Central memory CD4-positive, alpha-beta T cell (primary cell): ENCODE measurements at places on chromosomes 5 and 9.

DNA sequence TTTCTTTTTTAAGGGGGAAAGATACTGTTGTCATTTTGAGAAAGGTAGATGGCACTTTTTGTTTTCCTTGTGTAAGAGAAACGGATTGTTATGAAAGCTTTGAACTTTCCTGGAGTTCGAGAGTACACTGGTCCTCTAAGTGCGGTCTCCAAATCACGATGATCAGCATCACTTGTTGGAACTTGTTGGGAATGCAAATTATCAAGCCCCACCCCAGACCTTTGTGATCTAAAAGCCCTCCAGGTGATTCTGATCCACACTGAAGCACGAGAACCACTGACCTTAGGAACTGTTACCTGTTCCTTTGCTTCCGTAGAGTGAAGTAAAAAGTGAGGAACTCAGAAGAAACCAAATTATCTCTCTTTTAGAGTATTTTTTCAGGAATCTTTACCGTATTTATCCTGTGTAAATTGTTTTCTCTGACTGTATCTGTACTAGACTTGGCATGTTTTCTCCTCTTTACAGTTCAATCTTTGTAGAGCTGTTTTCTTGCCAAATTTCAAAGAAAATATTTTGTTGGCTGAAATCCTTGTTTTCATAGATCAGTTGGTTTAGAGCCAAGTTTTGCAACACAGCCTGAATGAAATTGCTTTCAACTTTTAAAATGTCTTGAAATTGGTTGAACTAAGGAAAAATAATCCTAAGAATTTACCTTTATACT is 4.0 kb downstream of the MAT2B start:
- DNase-seq: no peak

GRCh38 chr5:76165711-76166374 is 82.7 kb downstream of the SV2C start:
- no peak for DNase-seq

DNA sequence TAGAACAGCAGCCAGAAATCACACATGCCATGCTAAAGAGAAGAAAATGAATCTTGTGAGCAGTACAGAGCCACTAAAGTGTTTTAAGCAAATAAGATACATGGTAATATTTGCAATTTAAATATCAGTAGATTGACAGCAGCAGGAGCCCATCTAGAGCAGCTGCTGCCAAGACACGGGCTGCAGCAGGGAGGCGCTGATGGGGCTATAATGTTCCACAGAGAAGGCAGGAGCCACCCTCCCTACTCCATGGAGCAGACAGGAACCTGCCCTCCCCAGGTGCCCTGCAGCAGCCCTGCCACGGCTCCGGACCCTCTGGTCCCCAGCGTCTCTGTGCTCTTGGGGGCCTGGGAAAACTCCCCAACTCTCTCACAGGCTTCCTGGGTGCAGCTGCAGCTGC is 224.1 kb upstream of the ISL1 start:
- no peak for DNase-seq

DNA sequence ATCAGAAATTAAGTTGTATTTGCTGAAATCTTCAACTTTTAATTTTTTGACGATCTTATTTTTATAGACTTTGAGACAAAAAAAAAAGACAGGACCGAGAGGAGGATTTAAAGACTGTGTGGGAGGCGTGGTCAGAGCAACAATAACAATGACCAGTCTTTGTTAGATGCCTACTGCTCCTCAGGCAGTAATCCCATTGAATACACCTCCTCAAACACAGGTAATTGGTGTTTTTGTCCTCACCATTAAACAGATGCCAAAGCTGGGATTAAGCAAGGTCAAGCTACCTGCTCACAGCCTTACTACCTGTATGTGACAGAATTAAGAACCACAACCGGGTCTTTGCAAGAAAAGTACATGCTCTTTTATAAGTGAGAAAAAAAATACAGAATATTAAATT is 233.3 kb upstream of the GRAMD2B start:
- no peak for DNase-seq

GRCh38 chr9:129023036-129023907 is 4.9 kb downstream of the SH3GLB2 start:
- DNase-seq: no peak

DNA sequence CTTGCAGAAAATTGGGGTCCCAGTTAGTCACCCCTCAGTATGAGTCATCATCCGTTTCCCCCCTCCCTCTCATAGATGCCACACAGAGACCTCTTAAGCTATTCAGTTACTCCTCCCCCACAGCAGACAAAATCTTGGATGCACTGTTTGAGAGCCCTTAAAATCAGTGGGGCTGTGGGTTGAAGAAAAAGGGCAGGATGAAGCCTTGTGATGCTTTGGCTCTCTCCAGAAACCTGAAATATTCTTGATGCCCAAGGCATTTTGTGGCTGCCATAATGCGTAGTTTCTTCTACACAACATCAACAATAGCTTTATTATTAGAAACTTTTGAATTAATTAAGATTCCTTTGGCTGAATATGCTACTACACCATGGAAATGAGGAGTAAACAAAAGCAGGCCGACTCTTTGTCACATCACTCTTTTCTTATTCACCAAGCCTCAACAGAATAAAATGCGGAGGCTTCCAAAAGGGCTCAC is 133.8 kb downstream of the MRPS30 start:
- no peak for DNase-seq

GRCh38 chr9:136411378-136411777 is 920 bp downstream of the PMPCA start:
- no peak for DNase-seq

DNA sequence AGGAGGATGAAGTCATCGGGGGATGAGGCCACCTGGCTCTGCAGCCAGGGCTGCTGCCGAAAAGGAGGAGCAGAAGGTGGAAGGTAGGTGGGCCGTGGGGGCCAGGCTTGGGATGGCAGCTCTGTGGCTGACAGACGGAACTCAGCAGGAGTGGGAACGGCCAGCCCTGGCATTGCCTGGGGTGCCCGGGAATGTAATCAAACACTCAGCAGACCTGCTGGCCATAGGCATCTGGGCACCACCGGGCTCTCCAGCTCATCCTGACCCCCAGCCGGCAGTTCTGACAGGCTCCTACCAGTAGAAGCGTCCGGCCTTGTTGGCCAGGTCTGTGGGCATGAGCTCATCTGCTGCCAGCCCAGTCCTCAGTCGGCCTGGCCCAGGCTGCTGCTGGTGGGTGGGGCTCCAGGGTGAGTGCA is 4.3 kb upstream of the FAT2 start:
- no peak for DNase-seq

DNA sequence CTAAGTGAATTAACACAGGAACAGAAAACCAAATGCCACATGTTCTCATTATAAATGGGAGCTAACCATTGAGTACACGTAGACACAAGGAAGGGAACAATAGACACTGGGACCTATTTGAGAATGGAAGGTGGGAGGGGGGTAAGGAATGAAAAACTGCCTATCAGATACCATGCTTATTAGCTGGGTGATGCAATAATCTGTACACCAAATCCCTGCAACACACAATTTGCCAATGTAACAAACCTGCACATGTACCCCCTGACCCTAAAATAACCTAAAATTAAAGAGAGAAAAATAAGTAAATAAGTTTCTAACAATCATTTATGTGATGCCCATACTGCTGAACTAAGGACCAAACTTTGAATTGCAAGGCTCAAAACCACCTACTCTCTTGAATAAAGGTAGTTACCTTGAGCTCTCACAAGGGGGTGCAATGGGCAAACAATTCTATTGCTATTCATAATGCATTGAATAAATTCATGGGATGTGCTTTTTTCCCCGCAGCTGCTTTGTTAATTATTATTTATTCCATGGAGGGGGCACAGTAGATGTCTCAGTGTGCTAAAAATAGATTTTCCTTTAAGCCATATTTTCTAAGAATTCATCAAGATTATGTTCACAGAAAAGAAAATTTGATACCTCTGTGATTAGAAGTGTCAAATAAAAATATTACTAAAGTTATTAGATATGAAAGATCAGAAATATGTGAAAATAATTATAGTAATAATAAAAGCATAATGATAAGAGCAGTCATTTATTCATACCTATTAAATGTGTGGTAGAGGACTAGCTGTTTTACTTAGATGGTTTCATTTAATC is 76.2 kb upstream of the PTPN3 start:
- no peak for DNase-seq

GRCh38 chr9:96509848-96510247 is 59.9 kb downstream of the HABP4 start:
- DNase-seq: no peak

DNA sequence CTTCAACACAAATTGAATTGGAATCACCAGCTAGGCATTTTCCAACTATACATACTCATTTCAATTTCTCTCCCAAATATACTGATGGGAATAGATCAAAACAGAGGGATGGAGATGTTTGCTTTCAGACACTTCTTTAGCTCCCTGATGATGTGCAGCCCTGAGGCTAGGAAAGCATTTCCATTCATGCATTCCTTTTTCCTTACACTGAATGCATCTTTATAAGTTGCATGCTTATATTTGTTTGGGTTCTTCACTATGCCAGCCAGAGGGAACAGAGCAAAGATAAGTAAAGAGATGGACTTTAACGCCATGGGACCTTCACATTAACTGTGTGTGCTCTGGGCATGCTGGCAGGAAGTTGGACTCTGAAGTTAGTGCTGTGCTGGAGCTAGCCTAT is 696.5 kb upstream of the CDH9 start:
- no peak for DNase-seq

DNA sequence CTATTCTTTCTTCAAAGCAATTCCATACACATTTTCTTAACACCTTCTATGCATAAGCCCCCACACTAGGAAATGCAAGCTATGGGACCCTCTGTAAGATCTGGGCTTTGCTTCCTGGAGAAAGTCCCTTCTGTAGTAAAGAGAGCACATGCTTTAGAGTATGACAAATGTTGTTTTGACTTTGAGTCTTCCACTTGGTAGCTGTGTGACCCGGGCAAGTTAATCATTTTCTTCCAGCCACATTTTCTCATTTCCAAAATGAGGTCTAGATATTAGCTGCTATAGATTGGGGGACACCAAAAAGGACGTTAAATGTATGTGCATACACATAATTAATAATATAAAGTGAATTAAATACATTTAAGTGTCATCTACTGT is 334.0 kb downstream of the NFIB start:
- no peak for DNase-seq

DNA sequence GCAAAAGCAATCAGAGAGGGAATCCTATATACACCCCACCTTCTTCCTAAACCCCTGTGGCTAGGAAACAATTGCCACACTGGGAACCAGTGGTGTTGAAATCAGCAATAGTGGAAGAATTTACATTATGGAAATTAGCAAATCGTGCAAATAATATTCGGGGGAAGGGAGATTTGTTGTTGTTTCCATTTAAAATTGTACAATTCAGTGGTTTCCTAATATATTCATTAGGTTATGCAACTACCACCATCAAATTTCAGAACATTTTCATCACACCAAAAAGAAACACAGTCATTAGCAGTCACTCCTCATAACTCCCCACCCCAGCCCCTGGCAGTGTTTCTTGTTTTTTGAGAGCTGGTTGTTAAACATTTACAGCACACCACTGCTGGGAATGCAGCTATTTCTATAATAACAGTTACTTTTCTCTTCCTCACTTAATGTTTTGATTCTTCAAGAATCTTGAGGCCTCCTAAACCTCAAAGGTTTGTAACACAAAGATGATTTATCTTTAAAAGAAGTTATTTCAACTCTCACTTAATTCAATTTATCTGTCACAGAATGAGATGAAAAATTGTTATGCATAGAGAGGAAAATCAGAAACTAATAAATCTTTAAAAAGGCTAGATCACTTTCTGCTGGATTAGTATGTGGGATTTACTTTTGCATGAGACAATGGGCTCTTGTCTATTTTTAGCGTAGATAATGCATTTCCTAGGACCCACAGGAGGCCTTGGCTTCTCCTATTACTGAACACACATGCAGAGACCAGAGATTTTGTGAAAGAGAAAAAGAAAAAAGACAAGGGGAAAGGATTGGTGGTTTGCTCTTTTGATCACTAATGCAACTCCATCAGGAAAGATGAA is 91.8 kb upstream of the DAPK1 start:
- DNase-seq: no peak

- DNase-seq: no peak
Observed at GRCh38 chr9:131348631-131349521, 45.0 kb upstream of the PRRC2B start.
